Mesothelial cell of epicardium (in vitro differentiated cells): ENCODE measurements at places on chromosomes 11 and 22. TPM values are rescaled to one million over a fixed set of nuclear protein-coding genes. Genes with fewer than 3 reads are reported as not detected.

- H3K4me3 ChIP-seq: no peak overlapping the region
- no peak overlapping the region for H3K27ac ChIP-seq
- no peaks in the 10 kb centered on the region for H3K36me3 ChIP-seq
- no peaks in the 10 kb centered on the region for H3K4me1 ChIP-seq
- no peak for DNase-seq
Measured at GRCh38 chr11:49995565-49995964, 13.2 kb upstream of the OR4C12 start.

DNA sequence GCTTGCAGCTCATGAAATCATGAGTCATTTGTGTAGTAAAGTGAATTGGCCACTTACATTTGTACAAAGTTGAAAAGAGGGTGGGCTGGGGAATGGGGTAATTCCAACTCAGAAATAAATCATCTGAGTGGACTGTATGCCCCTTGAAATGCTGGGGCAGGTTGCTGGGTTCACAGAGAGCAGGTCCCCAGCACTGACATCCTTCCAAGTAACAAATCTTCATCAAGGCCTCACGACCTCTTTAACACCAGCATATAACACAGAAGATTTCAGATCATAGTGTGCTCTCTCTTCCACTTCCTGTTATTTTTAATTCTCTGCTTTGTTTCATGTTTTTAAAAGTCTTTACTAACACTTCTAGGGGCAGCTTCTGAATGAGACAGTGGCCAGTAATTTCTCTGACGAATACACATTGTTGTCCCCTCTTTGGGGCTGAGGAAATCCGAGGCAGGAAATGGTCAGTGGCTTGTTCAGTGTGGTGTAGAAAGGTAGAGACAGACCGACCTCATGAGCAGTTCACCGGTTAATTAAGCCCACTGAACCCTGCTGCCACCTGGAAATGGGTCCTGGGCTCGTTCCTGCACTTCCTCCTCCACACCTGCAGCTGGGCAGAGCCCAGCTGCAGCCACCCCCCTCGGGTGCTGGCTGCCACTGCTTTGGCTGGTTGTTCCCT lies 127.7 kb downstream of the MAML2 start:
- no peak for DNase-seq
- no peaks in the 10 kb centered on the region for H3K27me3 ChIP-seq
- H3K4me1 ChIP-seq: peaks cover 69% of the 10 kb centered on the region
- no peaks in the 10 kb centered on the region for H3K36me3 ChIP-seq
- H3K27ac ChIP-seq: peak overlapping the region; percentile 92

- peak; percentile 53 for DNase-seq
- H3K27ac ChIP-seq: peak overlapping the region; percentile 39
- H3K27me3 ChIP-seq: peaks cover 29% of the 10 kb centered on the region
- H3K36me3 ChIP-seq: no peaks in the 10 kb centered on the region
- peaks cover 11% of the 10 kb centered on the region for H3K4me1 ChIP-seq
Measured at GRCh38 chr11:119584193-119585042, 144.6 kb downstream of the NECTIN1 start.

GRCh38 chr11:127199306-127199801 lies 198.8 kb upstream of the KIRREL3 start:
- H3K4me3 ChIP-seq: no peak overlapping the region
- H3K27me3 ChIP-seq: peaks cover 9% of the 10 kb centered on the region
- no peak for DNase-seq
- no peaks in the 10 kb centered on the region for H3K36me3 ChIP-seq
- H3K27ac ChIP-seq: no peak overlapping the region

DNA sequence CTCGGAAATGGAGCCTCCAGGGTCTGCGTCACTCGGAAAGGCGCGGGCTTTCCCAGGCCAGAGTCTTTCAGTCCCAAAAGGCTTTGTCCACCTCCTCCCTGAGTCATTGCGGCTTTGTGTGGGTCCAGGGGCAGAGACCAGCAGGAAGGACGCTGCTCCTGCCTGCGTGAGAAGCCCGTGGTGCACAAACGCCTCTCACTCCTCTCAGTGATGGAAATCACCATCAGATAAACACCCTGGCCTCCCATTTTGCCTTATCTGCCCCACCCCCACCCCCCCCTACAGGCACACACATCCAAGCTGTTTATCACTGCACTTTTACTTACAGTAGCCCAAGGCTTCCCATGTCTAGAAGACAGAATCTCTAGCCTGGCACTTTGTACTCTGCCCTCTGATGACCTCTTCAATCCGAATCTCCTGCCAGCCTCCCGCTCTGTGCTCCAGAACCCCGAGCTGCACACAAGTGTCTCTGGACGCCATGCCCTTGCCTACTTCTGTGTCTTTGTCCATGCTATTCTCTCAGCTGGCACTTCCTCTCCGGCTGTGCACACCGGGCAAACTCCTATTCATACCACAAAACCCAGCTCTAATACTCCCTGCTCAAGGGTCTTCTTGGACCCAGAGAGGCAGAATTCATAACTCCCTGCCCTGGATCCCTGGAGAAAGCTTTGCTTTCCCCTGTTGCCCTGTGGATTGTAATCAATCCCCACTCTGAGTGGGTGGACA lies 954.6 kb downstream of the TBC1D22A start:
- H3K27ac ChIP-seq: no peak overlapping the region
- no peak overlapping the region for H3K4me3 ChIP-seq
- peaks cover 3% of the 10 kb centered on the region for H3K27me3 ChIP-seq
- no peak for DNase-seq
- H3K4me1 ChIP-seq: no peaks in the 10 kb centered on the region

GRCh38 chr11:94132152-94132558 lies 3.5 kb downstream of the PANX1 start:
- no peak overlapping the region for H3K4me3 ChIP-seq
- H3K27ac ChIP-seq: no peak overlapping the region
- no peak for DNase-seq
- H3K4me1 ChIP-seq: peaks cover 47% of the 10 kb centered on the region
- H3K36me3 ChIP-seq: peaks cover 1% of the 10 kb centered on the region
- no peaks in the 10 kb centered on the region for H3K27me3 ChIP-seq

DNA sequence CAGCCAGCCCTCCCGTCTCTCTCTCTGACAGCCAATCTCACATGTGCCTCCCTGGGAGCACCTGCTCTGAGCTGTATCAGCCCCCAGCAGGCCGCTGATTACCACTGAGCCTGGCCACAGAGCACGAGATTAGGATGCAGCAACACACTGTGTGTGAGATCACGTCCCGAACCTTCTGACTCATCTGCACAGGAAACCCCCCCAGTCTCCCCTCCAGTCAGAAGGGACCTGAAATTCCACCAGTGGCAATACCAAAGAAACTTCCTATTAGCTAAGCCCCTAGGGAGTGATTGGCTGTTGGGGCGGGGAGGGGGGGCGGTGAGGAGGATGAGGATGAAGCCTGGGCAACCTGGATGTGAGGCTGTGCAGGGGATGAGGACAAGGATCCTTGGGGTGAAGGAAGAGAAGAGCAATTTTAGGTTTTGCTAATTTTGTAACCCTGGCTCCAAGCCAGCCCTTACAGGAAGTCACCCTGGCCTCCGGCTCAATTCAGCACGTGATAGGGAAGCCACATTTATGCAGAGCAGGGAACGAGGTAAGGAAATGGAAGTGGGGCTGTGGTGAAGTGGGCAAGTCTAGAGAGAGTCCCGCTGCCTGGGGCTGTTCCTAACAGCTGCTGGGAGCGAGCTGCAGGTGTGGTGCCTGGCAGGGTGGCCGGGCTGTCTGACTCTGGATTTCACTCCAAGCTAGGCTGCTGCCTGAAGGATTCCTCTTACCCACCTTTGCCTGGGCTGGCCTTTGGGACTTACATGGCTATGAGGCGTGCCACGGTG lies 1.9 kb downstream of the SLC43A3 start:
- H3K4me3 ChIP-seq: peak overlapping the region; percentile 36
- peaks cover 28% of the 10 kb centered on the region for H3K27me3 ChIP-seq
- peak overlapping the region; percentile 25 for H3K27ac ChIP-seq

DNA sequence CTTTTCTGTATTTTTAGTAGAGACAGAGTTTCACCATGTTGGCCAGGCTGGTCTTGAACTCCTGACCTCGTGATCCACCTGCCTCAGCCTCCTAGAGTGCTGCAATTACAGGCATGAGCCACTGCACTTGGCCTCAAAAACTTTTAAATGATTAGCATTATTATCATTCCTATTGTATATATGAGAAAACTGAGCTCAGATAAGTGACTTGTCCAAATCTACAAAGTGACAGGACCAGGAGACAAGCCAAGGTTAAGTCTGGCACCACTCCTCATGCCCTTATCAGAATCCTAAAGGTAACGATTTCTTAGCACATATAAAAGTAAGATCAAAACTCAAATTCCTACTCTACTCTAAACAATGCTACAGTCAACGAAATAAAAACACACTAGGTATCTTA lies 32.2 kb upstream of the CHRNA10 start:
- no peak overlapping the region for H3K4me3 ChIP-seq
- no peak for DNase-seq
- H3K27ac ChIP-seq: no peak overlapping the region
- no peaks in the 10 kb centered on the region for H3K27me3 ChIP-seq
- H3K36me3 ChIP-seq: peaks cover 52% of the 10 kb centered on the region

DNA sequence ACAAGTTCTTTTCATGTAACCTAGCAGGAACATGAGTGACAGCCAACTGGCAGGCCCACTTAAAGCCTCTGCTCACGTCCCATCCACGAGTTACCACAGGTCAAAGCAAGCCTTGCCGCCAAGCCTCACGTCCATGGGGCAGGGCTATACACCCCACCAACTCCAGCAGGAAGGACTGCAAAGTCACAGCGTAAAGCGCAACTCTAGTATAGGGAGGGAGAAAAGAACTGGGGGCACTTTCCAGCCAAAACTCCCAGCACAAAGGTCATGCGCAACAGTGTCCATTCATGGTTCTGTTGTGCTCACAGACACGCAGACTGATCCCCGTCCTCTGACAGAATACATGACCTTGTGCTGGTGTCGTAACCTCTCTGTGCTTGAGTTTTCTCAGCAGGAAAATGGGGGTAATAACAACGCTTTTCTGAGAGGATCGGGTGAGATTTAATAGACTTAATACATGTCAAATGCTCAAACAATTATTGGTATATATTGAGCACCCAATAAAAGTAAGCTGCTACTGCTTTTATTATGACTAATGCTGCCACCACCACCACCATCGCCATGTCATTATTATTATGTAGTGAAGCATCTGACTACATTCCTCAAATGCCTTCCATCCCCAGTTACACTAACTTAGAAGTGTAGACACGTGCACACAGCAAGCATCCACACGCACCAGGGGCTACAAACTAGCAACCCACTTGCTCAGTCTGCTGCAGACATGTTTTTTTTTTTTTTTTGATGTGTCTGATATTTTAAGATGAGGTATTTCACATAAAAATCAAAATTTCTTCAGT lies 104.4 kb upstream of the PARVA start:
- no peaks in the 10 kb centered on the region for H3K27me3 ChIP-seq
- H3K27ac ChIP-seq: no peak overlapping the region
- H3K4me3 ChIP-seq: no peak overlapping the region
- DNase-seq: no peak
- H3K36me3 ChIP-seq: no peaks in the 10 kb centered on the region

Gene VPREB3
- 0.52 TPM in 1 of 3 replicates, not detected in the others for total RNA-seq

Gene OSBP
- 45.0 to 47.6 TPM (median 46.8 TPM) in 3 replicates for total RNA-seq

Gene MMP13
- total RNA-seq: not detected in 3 replicates

Gene CBLIF
- total RNA-seq: not detected in 3 replicates

Gene KRTAP5-10
- total RNA-seq: 0.22 to 0.32 TPM (median 0.31 TPM) in 3 replicates
